Nucleus accumbens (tissue), 56 donors: ENCODE measurements at places on chromosomes 1 and 21.

- no peak for DNase-seq
Measured at GRCh38 chr1:200006711-200007110, 20.8 kb upstream of the NR5A2 start.

- no peak for DNase-seq
Measured at GRCh38 chr1:200365897-200366426, 43.9 kb downstream of the ZNF281 start.

DNA sequence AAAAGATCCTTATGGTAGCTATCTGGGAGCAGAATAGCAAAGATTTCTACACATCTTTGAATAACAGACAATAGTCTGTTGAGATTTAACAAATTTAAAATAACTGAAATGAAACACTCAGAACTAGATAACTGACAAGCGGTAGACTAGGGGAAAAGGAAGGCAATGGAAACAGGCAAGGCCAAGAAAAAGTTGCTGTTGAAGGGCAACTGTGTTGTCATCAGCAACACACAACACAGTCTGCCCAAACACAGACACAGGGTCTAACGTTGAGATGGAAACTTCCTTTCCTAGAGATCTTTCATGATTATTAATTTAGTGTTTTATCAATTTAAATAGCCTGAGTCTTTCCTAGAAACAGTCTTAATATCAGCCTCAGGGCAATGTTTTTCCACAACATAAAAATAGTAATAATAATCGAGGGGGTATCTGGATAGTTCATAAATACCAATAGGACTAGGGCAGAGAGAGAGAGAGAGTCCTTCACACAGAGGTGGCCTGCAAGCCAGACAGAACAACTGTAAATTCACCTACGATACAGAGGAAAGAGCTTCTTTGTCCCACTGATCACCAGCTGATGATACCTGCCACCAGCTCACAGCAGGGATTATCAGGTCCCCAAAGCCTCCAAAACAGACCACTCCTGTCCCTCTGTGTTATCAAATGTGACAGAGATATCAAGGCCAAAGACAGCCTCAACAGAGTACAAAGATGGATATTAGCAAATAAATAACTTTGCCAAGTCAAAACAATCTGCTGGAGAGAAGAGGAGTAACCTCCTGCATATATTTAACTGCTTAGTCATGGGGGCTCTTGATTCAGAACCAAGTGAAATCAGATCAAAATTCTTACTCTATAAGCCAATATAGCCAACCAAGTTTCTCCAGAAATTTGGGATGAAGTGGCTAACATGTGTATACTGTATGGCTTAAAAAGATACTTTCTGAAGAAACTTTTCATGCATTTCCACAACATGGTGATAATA, 245.3 kb downstream of the SLC45A1 start:
- no peak for DNase-seq

GRCh38 chr1:52919723-52920483, 1.6 kb downstream of the ECHDC2 start:
- DNase-seq, result no peak

GRCh38 chr1:205975387-205975998, 27.7 kb downstream of the RAB7B start:
- no peak for DNase-seq

DNA sequence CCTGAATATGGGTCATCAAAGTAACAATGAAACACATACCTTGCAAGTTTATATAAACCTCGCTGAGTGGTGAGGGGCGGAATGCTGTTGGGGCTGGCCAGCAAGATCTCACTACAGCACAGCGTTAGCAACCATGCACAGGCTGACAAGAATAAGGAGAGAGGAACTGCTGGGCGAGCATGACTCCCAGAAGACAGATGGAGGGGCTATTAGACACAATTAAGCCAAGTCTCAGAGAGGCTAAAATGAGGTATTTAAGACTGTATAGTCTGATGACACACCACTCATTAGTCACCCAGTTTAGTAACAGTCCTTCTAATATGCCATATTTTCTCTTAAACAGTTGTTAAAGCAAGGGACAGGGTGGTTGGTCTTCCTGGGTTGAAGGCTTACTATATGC, 340.2 kb upstream of the NR5A2 start:
- DNase-seq, result no peak

- no peak for DNase-seq
Measured at GRCh38 chr1:232059726-232060374, 433.3 kb downstream of the DISC1 start.

GRCh38 chr1:9184749-9185148, 49.8 kb upstream of the H6PD start:
- DNase-seq, result no peak

DNA sequence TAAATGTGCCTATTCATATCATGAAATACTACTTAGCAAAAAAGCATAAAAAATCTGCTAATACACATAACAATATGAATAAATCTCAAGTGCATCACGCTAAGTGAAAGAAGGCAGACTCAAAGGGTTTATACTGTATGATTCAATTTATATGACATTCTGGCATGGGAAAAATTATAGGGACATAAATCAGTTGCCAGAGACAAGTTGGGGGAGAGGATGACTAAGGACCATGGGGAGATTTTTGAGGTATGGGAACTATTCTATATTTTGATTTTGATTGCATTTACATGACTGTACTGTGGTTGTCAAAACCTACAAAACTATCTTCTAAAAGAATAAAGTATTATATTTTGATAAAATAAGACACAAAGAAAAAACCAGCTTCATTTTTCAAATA, 650.3 kb upstream of the NR5A2 start:
- DNase-seq, result no peak

DNA sequence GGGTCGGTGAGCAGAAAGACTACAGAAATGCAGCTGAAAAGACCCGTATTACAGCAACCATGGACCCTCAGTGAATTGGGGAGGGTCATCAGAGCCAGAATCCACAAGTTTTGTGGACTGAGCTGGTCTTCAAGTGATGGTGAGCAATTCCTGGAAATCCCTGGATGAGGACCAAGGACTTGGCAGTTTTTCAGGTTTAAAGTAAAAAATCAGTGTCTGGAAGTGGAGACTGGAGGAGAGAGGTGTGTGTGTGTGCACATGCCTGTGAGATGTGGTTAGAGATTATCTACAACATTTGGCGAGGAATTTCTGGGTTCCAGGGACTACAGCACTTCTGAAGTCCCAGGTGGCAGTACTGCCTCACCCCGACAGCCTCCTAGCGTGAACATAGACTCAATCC, 56.4 kb downstream of the KIRREL1 start:
- DNase-seq, result no peak

GRCh38 chr1:173478094-173478674, 1.0 kb downstream of the PRDX6 start:
- no peak for DNase-seq

DNA sequence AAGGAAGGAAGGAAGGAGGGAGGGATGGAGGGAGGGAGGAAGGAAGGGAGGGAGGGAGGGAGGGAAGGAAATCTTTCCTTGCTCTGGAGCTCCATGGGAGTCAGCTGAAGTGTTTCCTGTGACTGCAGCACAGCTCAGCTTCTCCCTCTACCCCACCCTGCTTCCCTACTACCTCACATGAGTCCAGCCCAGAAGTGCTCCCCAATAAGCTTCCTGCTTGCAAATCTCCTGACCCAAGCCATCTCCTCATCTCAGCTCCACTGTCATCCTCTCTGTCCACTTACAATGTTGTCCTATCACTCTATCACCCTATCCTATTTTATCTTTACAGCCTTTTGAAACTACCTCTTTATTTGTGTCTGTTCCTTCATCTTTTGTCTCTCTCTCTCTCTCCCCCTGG, 52.9 kb upstream of the SSBP3 start:
- no peak for DNase-seq

DNA sequence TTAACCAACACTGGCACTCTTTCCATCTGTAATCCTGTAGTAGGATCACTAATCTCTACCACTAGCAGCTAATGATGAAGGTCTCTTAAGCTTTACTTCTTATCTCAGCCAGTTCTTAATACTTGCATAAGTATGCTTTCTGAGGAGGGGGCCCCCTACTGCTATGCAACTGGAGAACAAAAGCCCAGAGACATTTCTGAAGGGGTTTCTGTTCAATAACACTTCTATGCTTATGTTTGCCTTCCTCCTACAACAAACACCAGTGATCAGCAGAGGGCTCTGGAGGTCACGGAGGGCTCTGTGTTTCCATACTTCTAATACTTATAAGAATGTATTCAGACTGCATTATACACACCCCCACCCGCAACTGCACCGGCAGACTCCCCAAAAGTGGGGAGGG, 215.8 kb downstream of the BARHL2 start:
- DNase-seq, result no peak

DNA sequence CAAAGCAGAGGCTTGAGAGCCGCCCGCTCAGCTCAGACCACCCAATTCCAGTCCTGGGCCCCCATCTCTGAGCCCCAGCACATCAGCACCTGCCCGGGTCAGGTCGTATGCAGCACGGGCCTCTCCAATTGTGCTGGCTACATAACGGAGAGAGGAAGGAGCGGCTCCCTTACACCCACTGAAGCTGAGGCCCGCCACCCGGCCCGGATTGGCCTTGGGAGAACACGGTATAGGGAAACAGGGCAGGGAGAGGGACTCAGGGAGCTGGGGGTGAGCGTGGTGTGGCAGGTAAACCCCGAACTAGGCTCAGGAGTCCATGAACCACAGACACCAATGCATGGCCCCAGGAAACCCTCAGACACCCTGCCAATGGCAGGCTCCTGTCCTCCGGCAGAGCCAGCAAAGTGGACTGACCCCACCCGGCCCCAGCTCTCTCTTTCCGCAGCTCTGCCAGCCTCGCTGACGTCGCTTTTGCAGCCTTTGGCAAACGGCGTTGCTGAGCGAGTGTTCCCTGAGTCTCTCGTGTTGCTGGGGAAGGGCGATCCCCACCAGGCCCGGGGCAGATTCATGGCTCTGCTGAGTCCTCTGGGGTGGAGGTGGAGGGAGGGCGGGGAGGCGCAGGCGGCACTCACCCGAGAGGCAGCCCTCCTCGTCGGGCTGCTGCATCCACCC, 16.5 kb downstream of the MEGF6 start:
- DNase-seq, result no peak

- no peak for DNase-seq
Measured at GRCh38 chr1:209029737-209030136, 553.8 kb upstream of the CAMK1G start.

GRCh38 chr1:74766579-74766978, 33.6 kb downstream of the TYW3 start:
- DNase-seq, result no peak

- no peak for DNase-seq
Measured at GRCh38 chr1:3772715-3773571, at the start of gene SMIM1. Gene SMIM1 (plus strand): TSS chr1:3772749. CDS start chr1:3775374, 2,625 bp downstream.

GRCh38 chr1:99758073-99758511, 8.3 kb downstream of the FRRS1 start:
- no peak for DNase-seq

DNA sequence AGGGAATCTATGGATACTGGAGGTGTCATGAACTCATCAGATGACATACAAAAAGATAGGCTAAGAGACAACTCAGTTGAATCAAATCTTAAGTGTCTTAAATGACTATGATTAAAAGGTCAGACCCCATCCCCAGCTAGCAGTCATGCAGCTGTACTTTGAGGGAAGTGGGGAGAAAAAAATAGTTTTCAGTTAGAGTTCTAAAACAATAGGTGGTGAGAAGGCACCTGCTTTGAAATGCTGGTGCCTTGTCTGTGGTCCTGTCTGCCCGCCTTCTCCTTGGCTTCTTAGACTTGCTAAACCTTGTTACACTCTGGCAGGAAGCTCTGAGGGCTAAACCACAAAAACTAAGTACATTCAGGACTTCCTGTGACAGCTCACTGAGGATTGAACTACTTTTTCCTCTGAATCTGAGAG, 15.3 kb downstream of the CD2 start:
- no peak for DNase-seq

- DNase-seq, result no peak
Measured at GRCh38 chr21:22278366-22278765, 1280.2 kb downstream of the NCAM2 start.

DNA sequence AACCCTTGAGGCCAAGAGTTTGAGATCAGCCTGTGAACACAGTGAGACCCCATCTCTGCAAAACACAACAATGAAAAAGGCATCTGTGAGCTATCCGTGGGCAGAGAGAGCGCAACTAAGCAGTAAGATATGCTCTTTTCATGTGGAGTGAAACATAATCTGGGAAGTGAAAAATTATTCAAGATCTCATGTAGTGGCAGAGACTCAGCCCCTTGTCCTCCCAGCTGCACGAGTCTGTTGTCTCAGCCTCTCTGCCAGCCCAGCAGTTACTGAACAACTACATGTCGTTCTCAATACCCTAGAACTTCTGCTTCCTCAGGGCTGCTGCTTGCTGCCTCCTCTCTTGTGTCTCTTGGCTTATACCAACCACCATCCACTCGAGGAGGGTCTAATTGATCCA, 61.3 kb upstream of the WDR26 start:
- DNase-seq, result no peak

- no peak for DNase-seq
Measured at GRCh38 chr1:27879374-27880082, 7.2 kb downstream of the THEMIS2 start.
